ENCODE measurements at places on chromosomes 5 and 9.
A peak's percentile ranks its signal among the peaks of the same experiment; 100 is the strongest.

- DNase-seq, result no peak
Measured at GRCh38 chr5:113896789-113897188, 383.3 kb downstream of the YTHDC2 start.

GRCh38 chr5:69494452-69494851 is 1.9 kb downstream of the OCLN start:
- DNase-seq, result no peak

DNA sequence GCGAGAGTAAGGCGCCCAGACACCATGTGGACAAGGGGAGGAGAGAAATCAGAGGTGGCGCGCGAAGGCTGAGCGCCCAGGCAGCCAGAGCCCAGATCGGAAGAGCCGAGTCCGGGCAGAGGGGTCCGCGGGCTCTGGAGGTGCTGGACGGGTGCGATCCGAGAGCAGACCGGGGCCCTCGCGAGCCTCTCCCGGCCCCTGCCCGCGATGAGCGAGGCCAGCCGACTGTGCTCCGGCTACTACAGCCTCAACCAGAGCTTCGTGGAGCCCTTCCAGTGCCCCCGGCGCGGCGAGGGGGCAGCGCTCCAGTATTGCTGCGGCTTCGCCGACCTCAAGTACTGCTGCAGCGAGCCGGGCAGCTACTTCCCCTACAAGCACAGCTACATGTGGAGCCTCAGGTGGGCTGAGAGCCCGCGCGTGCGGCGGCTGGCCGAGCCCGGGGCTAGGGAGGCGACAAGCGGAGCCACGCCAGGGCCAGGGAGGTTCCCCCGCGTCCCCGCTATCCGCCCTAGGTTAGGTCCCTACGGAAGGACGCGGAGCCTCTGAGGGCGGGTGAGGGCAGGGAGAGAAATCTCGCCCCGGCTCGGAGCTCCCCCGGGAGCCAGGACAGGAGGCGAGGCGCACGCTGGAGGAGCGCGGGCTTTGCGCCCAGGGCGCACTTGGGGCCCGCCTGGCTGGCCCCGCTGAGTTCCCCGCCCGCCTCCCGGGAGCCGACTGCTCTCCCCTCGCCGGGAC is at the start of gene SHISAL2B:
Gene SHISAL2B, plus strand, starts transcription at position 87 of the 735 bp plus-strand sequence. Its CDS starts 121 bp downstream, at position 208.
- DNase-seq, result no peak

DNA sequence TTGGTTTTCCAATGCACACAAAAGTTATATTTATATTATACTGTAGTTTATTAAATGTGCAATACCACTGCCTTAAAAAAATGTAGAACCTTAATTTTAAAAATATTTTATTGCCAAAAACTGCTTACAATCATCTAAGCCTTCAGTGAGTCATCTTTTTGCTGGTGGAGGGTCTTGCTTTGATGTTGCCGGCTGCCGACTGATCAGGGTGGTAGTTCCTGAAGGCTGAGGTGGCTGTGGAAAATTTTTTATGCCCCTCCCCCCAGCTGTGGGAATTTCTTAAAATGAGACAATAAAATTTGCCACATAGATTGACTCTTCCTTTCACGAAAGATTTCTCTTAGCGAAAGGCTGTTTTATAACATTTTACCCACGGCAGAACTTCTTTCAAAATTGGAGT is 75.9 kb upstream of the SLC25A51 start:
- DNase-seq, result no peak

- DNase-seq, result no peak
Measured at GRCh38 chr9:127862075-127863011, 7.9 kb upstream of the ENG start.

- peak; percentile 5 for DNase-seq
Measured at GRCh38 chr9:100505564-100506159, 32.7 kb downstream of the TMEFF1 start.

DNA sequence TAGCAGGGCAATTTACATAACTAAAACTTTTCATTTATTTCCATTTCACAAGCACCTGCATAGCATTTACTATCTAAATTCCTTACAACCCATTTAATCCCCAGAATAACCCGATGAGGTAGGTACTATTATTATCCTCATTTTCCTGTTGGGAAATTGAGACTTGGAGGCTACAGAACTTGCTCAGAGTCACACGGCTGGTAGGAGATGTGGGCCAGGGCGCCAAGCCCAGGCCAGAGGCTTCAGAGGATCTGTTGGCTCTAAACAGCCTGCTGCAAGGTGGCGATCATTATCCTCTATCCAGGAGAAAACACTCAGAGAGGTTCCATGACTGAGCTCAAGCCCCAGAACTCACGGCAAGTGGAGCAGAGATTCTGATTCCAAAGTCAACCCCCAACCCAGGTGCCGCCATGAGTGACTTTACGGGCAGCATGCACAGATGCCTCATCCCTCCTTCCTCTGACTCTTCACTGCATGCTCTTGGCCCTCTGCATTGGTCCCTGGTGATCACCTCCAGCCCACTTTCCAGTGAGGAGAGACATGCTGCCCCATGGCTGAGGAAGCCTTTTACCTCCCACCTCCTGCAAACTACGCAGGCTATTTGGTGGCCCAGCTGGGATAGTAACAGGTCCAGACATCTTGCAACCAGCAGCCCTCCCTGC is 168.4 kb upstream of the FSTL4 start:
- no peak for DNase-seq

GRCh38 chr5:138275379-138275782 is 960 bp upstream of the GFRA3 start:
- DNase-seq, result no peak

DNA sequence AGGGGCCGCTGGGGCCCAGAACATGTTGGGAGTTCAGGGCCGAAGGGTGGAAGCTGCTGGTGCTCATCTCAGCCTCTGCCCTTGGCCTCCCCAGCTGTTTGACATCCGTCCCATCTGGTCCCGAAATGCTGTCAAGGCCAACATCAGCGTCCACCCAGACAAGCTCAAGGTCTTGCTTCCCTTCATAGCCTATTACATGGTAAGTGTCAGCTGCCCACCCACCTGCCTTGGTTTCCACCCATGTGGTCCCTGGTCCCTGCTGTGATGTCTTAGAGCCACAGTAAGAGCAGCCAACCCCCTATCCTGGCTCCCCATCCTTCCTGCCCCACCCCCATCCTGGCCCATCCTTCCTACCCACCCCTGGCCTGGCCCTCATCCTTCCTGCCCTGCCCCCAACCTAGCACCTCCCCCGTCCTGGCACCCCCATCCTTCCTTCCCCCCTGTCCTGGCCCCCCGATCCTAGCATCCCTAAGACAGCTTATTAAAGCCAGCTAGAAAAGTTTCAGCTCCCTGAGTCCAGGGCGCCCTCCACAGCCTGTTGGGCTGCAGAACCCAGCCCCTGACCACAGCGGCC is 9.7 kb upstream of the CEL start:
- no peak for DNase-seq

GRCh38 chr9:108019821-108020220 is 530.3 kb upstream of the KLF4 start:
- no peak for DNase-seq

GRCh38 chr5:36261186-36261585 is 19.5 kb upstream of the NADK2 start:
- no peak for DNase-seq

GRCh38 chr9:137405677-137406081 is 17.3 kb downstream of the EXD3 start:
- no peak for DNase-seq

GRCh38 chr9:95864852-95865580 is 10.5 kb upstream of the ERCC6L2 start:
- DNase-seq, result no peak

DNA sequence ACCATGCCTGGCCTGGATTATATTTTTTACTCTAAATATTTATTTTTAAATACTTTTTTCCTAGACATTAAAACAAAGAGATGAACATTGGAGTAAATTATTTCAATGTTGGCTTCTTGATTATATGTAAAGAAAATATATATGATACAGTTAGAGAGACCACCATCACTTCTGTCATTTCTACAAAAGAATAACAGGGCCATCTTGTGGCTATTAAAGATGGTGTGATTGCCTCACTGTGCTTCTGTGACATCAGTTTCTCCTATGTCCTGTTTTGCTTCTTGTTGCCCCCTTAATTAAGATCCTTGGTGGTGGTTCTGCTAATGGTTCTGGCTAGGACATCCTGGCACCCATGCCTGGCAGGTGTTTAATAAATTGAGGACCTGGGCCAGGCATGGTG is 32.9 kb downstream of the NDFIP1 start:
- no peak for DNase-seq

DNA sequence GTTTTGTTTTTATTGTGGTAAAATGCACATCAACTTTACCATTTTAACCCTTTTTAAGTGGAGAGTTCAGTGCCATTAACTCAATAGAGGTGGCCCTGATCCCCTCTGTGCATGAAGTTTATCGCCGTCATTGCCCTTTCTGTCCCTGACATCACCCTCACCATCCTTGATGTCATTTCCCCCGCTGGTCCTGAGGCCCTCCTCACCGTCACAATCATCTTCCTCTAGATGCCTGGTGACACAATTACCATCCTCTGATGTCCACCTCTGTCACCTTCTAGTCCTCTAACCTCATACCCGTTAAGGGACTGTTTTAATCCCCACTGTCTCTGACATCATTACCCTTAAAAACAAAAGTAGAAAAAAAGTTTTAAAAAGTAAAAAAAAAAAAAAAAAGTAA is 112.5 kb upstream of the TBC1D2 start:
- no peak for DNase-seq

All from activated naive CD8-positive, alpha-beta T cell treated with anti-CD3 and anti-CD28 coated beads, Interleukin-2, amount 50 U/mL, for 16 hours (primary cell).